Femur (tissue), 1 donor: ENCODE measurements at places on chromosomes 6 and 20.
A peak's percentile ranks its signal among the peaks of the same experiment; 100 is the strongest.

- DNase-seq: no peak
Measured at GRCh38 chr20:23059846-23060245, 10.4 kb upstream of the THBD start.

DNA sequence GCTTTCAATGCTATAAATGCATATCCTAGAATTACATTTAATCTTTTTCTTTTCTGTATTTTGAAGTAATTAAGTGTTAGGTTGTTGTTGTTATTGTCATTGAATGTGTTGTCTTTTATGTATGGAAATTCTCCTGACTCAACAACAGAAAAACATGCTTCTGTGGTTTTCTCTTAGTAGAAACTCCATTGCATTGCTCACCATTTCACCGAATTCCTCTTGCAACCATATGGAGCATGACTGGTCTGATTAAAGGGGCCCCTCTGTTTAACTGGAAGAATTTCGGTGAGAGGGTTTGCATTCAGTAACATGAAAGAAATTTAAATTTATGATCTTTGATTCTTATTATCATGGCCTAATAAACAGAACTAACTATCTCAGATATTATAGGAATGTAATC is 454.3 kb upstream of the JARID2 start:
- no peak for DNase-seq

DNA sequence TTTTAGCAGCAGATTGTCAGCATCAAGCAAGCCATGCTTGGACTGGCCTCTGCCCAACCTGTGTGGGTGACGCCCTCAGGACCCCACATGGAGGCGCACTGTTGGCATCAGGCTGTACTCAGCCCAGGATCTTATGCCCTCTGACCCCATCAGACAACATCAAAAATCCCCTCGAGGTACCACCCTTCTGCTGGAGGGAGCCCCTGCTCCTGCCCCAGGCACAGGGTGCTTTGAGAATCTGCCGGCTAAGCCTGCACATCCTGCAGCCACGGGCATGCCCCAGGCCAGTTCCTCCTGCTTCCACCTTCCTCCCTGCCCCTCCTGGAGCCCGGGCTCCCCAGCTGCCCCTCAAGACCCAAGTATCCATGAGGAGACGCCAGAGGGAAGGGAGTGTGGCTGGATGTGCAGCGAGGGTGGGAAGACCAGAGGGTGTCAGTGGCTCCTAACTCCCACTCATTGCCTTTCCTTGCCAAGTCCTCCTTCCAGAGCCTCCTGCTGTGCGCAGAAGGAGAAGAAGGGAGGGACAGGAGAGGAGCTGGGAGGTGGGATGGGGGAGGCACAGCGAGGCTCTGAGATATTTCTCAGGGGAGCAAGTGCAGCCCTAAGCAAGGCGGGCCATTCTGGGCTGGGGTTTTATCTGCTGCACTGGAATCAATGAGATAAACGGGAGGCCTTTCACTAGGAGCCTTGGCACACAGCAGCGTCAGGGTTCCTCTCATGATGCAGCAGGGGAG is 77.4 kb upstream of the CST7 start:
- no peak for DNase-seq

DNA sequence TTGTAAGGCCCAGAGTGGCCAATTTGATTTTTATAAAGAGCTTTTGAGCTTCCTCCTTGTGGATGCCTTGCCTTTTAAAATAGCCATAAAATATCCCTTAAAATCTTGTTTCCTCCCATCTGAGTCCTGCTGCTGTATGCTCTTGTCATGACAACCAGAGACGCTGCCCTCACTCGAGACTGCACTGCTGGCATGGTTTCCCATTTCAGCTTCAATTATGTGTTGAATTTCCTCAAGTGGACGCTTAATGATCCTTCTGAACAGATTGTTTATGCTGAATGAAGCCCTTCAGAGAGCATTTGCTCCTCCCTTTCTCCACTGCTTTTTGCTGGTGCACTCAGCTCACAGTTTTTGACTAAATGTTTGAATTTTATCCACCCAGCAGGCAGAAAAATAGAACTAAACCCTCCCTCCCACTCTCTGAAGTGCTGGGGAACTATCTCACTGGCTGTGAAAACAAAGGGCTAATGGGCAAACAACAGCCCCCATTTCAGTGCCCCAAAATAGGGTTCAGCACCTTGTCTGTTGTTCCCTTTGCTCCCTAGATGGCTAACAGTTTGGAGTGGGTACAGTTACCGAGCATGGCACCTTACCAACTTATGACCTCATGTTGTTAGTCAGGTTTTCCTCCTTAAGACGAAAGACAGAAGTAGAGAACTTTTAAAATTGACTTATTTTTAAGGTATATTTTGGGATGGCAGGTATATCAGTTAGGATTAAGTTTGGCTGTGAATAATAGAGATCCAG is 45.5 kb upstream of the RNF8 start:
- peak; percentile 76 for DNase-seq

- peak; percentile 7 for DNase-seq
Measured at GRCh38 chr20:59807909-59808728, 125.3 kb downstream of the SYCP2 start.

DNA sequence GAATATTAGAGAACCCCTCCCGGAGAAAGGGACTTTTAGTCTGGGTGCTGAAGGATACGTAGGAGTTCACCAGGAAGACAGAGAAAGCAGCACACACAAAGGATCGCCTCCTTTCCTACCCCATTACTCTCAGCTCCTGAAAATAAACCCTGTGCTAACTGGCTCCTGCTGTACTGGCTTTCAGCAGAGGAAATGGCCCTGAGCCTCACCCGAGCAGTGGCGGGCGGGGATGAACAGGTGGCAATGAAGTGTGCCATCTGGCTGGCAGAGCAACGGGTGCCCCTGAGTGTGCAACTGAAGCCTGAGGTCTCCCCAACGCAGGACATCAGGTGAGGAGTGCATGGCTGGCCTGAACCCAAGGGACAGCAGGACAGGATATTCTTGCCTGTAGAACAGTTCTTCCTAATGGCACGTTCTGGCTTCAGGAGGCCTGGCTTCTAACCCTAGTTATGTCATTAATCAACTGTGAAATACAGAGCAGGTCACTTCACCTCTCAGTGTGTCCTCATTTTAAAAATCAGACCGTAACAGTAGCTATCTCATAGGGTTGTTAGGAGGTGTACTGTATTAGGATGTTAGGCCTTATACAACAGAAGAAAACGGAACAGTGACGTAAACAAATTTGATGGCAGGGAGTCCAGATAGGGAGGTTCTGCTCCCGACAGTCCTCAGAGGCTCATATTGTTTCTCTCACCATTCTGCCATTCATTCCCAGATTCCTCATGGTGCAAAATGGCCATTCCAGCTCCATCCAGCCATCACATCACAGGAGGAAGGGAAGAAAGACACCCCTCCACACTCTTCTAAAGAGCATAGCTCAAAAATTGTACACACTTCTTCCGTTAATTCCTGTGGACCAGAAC is 1.8 kb downstream of the RBCK1 start:
- DNase-seq: no peak

DNA sequence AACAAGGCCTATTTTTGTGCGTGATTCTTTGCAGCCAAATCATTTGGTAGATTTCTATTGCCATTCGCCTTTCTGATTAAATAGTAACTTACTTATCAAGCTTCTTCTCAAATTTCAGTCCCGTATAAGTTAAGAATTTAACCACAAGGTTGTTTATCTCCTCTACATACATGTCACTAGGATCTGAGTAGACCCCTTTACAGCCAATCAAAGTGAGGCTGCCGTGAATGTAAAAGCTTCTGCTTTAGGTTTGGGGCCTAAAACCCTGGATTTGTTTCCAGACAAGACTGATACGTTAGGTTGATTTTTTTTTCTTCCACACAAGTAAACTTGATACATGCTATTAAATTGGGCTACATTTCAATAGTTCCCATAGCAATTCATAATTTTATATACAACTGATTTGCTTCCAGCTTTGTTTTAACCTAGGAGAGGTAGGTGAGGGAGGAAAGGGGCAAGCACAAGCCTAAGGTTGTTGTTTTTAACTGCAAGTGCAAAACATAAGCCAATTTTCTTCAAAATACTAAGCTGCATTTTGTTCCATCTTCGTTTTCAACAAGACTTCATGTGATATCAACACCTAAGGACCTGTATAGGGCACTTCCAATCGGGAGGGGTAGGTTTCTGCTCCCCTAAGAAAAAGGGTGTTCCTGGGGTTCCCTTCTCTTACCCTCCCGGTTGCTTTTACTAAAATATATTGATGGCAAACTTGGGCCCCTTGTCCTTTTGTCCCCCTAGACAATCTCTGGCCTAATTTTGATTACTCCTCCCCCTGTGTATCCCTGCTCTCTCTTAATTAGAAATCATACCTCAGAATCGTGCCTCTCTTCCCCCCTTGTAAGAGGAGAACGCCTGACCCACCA is 1.7 kb downstream of the RANBP9 start:
- no peak for DNase-seq

DNA sequence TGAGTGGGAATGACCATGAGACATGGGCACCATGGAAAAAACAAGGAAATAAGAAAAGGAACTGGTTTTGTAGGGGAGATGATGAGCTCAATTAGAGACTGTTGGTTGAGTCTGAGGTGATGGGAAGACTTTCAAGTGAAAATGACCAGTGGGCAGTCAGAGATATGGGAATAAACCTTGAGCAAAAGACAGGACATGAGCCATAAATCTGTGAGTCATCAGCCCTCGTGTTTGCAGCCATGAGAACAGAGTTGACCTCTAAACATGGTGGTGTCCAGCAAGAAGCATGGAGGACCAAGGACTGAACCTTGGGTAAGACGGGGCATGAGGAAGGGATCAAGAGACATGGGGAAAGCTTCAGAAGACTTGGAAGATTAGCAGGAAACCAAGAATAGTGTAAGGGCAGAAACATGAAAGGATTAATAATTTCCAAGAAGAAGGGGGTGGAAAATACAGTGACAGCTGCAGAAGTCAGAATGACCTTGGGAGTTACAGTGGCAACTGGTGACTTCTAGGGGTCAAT is 280.6 kb upstream of the PRDM1 start:
- DNase-seq: no peak

GRCh38 chr20:11499101-11499634 is 418.5 kb upstream of the BTBD3 start:
- DNase-seq: no peak

GRCh38 chr6:38307740-38308139 is 332.0 kb downstream of the BTBD9 start:
- no peak for DNase-seq

DNA sequence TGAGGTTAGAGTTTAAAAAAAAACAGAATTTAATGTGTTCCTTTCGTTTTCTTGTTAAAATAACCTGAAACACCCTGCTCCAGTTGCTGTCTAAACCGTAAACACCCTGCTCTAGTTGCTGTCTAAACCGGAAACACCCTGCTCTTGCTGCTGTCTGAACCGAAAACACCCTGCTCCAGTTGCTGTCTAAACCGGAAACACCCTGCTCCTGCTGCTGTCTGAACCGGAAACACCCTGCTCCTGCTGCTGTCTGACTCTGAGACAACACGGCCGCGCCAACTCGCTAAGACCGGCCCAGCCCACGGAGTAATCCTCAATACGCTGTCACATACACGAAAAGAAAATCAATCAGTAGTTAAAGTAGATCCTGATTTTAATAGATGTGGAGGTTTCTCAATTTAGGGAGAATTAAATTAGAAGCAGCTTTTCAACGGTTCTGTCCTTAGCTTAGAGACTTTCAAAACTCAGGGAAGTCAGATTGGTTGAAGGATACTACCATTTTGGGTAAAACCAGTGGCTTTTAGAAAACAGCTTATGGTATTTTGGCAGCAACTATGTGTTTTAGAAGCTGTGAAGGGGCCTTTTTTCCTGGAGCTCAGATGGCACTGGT is 98.3 kb downstream of the RAMACL start:
- DNase-seq: peak; percentile 82
